Smooth muscle cell of the coronary artery (primary cell): ENCODE measurements at places on chromosomes 7 and 10. TPM values are rescaled to one million over a fixed set of nuclear protein-coding genes. Genes with fewer than 3 reads are reported as not detected.

Gene C10orf105
- under 0.01 and 0.12 TPM in 2 replicates for total RNA-seq

Gene MYPN
- total RNA-seq = not detected in 2 replicates

Gene MBL2
- not detected in 2 replicates for total RNA-seq

Gene HACD1
- 11.0 and 33.4 TPM in 2 replicates for total RNA-seq

Gene TMEM273
- total RNA-seq = 0.47 TPM in 1 of 2 replicates, not detected in the other

Gene NKX6-2
- total RNA-seq = not detected in 2 replicates

Gene MSS51
- 0.60 and 1.8 TPM in 2 replicates for total RNA-seq

Gene MMD2
- not detected in 2 replicates for total RNA-seq

Gene SPDYE5
- 0.12 TPM in 1 of 2 replicates, not detected in the other for total RNA-seq

Gene CPA2
- 0.08 TPM in 1 of 2 replicates, not detected in the other for total RNA-seq

Gene ETV1
- 8.0 and 13.2 TPM in 2 replicates for total RNA-seq

Gene PIP
- not detected in 2 replicates for total RNA-seq

Gene SPDYE6
- 0.23 TPM in 1 of 2 replicates, not detected in the other for total RNA-seq

Gene SMKR1
- total RNA-seq = 1.1 TPM in 1 of 2 replicates, not detected in the other

Gene DYNC1I1
- 0.45 and 0.47 TPM in 2 replicates for total RNA-seq

Gene PAPOLB
- 0.08 TPM in 1 of 2 replicates, not detected in the other for total RNA-seq

Gene CADPS2
- 20.7 and 26.2 TPM in 2 replicates for total RNA-seq

Gene LRIT1
- not detected in 2 replicates for total RNA-seq

Gene SORCS1
- total RNA-seq = not detected in 2 replicates

Gene BTBD16
- under 0.01 TPM in 1 of 2 replicates, not detected in the other for total RNA-seq

Gene TSPAN14
- total RNA-seq = 13.5 and 15.6 TPM in 2 replicates

Gene LMOD2
- not detected in 2 replicates for total RNA-seq
